Suppressor macrophage treated with lipopolysaccharide for 1 hour (primary cell): ENCODE measurements at places on chromosomes 6 and 20.

DNA sequence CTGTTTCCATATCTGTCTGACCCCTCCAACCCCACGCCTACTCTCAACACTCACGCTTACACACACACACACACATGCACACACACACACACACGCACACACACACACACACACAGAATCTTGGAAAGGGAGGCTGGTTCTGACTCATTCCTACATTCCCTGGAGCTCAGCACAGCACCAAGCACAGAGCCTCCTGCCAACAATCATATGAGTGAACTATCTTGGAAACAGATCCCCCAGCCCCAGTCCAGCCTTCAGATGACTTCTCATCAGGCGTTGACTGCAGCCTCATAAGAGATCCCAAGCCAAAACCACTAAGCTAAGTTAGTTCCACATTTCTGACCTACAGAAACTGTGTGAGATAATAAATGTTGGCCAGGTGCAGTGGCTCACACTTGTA, 14.1 kb upstream of the HCK start:
- peak; percentile 26 for DNase-seq

DNA sequence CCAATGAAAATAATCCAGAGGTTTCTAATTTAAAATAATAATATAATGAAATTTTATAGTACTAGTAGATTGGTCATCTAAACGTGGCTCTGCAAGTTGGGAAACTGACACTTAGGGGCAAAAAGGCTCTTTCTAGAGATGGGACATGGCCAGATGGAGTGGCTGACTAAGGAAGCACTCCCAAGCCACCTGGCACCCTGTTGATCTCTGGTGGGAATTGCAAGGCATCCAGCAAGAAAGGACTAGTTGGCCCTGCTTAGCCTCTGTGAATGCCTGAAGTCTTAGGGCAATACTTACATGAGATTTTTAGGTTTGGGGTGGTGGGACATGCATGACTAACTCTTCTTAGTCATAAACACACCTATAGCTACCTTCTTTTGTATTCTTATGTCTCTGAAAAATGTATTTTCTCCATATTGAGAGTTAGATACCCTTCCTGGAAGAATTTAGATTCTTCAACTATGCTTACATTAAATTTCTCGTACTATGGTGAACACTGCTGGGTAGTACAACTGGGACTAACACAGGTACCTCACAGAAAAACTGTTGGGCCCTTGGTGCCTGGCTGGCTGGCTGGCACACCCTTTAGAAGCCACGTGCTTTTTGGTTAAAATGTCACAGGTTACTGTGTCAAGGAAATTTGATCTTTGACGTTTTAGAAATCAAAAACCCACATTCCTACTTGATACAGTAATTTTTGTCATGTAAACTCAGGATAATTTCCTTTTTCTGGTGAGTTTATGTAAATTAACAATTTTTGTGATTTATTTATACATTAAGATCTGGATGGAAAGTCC, 25.0 kb upstream of the SH3BGRL2 start:
- no peak for DNase-seq

- no peak for DNase-seq
These were observed 9.3 kb downstream of the ROMO1 start for GRCh38 chr20:35708502-35708901.

DNA sequence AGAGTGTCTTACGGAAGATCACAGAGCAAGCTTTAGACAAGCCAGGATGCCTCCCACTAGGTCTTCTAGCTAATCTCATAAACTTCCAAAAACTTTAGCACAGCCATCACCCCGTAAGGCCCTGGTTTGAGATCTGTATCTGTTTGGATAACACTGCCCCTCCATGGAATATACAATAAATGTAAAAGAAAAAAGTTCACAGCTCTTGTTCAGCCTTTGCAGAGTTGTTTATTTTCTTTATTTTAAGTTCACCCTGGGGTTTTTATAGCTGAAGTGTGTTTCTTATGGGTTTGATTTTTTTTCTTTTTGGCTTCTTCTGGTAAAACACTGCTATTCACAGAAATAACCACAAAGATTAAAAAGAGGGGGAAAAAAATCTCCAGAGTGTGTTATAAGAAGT, 125.6 kb downstream of the EYA2 start:
- DNase-seq, result no peak

DNA sequence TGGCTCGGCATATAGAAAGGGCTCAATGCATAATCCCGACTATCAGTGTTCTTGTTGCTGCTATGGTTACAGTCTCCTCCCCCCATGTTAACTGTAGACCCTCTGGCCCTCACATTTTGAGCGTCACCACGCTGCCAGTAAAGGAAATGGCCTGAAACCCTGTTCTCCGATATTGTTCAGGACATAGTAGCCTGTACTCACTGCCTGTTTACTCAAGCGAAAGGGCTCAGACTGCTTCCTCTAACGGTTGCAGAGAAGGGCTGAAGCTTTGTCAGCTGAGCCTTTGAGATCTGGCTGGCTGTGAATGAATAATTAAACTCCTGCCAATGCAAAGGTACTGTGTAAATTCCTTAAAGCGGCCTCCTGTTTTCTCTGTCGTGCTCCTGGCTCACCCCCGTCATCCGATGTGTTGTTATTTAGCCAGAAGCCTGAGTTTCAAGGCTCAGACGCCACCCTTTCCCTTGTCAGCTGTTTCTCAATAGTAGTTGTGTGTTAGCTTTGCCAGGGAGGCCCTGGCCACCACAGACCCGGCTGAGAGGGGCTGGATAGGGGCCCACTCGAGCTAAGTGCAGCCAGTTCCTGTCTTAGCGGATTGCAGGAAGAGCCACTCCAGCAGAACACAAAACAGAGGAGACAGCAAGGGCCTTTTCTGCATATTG, 31.2 kb upstream of the RALGAPA2 start:
- peak; percentile 53 for DNase-seq

DNA sequence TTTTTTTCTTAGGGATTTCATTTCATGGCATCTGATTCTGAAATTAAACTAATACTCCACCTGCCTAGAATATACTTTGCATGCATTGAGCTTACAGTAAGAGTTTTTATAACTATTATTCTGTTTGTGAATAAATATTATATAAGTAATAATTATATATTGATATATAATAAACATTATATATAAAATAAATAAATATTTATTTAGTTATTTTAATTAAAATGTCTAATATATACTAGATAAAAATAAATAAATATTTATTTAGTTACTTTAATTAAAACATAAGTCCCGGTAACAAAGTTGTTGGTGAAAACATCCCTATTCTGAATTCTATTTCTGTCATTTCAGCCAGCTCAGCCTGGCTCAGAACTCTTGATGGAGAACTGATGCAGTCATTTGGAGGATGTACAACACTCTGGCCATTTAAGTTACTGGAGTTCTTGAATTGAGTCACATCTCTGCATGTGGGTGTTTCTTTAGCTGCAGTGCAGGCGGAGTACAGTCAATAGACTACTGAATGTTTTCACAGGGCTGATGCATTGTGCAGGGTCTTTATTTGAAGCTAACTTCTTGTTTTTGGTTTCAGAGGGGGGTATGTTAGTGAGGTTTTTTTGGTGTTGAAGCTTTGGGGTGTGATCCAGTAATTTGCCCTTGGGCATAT, 508.9 kb upstream of the ADGRB3 start:
- no peak for DNase-seq
